ENCODE measurements at places on chromosomes 7 and 10.
A peak's percentile ranks its signal among the peaks of the same experiment; 100 is the strongest.

DNA sequence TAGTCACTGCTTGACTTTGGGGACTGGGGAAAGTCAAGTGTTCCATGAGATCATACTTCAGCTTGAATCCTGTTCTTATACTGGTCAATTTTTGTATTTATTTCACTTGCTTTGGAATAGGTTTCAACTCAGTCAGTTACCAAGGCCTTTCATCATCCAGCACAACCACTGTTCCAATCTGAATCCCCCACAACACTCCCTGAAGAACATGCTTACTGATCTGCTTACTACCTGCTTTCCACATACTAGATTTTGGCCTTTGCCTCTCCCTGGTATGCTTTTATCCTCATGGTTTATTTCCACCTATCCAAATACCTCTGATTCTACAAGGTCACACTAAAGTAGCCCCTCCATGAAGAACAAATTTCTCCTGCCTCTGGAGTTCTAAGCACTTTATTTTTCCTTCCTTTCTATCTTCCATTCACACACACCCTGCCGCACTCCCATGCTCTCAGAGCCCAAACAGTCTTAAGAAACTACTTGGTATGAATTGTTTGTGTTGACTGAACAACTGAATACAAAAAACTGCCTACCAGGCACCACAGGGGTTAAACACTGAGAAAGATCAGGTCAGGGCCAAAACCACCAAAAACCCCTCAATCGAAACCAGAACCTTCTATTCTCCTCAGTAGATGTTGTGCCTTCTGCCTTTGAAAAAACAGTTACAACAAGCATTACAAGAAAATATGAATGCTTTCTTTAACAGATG is 178.1 kb downstream of the AVL9 start:
- no peak for DNase-seq

- DNase-seq, result no peak
Observed at GRCh38 chr10:12639996-12640944, 290.9 kb downstream of the CAMK1D start.

- DNase-seq, result no peak
Observed at GRCh38 chr10:26810435-26811026, 50.2 kb downstream of the ABI1 start.

DNA sequence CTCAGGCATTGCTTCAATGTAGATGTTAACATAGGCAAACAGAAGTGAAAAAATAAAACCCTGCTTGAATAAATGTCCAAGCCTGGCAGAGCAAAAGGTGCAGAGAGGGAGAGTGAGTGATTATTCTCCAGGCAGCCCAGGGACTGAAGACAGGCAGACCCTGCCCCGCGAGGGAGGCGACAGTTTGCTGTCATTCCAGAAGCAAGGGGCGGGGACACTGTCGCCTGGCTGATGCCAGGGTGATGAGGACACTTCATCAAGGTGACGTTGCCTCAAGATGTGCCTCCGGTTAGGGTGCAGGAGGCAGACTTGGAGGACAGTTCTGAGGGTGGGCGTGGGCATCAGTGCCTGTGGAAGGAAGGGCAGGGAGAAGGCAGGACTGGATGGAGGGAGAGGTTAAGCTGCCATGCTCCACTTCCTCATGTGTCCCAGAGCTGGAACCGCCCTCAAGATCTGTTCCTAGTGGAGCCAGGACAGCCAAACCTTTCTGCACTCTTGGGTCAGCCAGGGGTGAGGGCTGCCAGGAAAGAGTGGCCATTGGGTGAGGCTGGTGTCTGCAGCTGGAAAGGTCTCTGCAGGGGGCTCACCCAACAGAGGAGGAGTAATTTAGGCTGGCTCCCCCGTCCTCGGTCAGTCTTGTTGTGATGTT is 560.5 kb upstream of the MKI67 start:
- DNase-seq, result no peak

- no peak for DNase-seq
Observed at GRCh38 chr10:92203919-92204623, 86.8 kb downstream of the CPEB3 start.

DNA sequence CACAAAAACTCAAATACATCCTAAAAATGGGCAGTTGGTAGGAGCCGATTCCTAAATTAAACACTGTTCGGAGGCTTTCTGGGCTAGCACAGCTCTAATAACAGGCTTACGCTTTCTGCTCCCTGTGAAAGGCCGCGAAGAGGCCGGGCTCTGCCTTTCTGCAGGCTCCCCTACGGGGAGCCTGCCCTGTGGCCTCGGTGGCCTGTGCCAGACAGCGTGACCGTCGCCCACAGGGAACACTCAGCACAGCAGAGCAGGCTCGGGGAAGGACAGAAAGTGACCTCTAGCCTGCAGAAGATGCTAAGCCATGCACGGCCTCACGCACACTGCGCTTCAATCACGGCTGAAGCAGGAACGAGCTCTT is 64.2 kb downstream of the DIP2C start:
- no peak for DNase-seq

DNA sequence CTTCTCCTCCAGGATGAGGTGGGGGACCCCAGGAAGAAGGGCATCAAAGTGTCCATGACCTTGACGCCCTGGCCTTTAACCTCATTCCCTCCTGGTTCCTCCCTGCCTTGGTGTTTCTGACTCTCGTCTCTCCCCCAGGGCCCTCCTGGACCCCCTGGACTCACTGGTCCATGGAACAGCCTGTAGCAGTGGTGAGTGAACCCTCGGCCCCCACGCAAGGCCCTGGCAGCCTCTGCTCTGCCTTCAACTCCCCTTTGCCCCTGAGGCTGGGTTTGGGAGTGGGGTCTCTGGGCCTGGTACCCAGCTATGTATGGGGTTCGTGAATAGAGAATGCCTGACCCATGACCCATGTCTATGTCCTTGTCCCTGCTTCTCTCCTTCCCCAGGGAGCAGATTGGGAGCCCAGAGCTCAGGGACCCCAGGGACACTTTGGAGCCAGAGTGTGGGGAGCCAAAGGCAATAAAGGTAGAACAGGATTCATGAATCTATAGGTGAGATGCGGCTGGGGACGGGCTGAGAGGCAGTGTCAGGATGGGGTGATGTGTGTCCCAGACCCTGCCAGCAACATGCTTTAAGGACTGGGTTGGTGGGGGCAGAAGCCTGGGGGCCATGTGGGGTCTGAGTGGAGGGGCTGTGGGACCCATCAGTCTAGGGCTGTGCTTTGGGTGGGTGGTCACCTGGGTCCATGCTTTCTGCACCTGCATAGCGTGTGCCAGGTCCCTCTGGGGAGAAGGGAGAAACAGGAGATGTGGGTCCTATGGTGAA is 18.4 kb upstream of the VOPP1 start:
- DNase-seq, result no peak

GRCh38 chr10:121338206-121338980 is 259.9 kb downstream of the FGFR2 start:
- DNase-seq, result no peak

GRCh38 chr10:64952042-64952441 is 1430.8 kb downstream of the REEP3 start:
- DNase-seq, result no peak

GRCh38 chr10:7354330-7355047 is 56.3 kb downstream of the SFMBT2 start:
- no peak for DNase-seq

DNA sequence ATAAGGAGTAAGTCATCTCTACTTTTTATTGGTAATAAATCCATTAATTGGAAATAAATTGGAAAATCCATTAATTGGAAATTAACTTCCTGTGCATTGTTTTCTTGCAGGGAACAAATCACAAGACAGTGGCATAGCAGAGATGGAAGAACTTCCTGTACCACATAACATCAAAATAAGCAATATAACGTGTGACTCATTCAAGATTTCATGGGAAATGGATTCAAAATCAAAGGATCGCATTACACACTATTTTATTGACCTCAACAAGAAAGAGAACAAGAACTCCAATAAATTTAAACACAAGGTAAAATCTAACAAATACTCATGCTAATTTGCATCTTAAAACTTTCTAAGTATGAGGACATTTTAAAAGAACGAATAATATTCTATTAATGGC is 57.8 kb downstream of the PHYHIPL start:
- no peak for DNase-seq

- DNase-seq, result no peak
Observed at GRCh38 chr7:4906682-4907081, 23.2 kb upstream of the RADIL start.

DNA sequence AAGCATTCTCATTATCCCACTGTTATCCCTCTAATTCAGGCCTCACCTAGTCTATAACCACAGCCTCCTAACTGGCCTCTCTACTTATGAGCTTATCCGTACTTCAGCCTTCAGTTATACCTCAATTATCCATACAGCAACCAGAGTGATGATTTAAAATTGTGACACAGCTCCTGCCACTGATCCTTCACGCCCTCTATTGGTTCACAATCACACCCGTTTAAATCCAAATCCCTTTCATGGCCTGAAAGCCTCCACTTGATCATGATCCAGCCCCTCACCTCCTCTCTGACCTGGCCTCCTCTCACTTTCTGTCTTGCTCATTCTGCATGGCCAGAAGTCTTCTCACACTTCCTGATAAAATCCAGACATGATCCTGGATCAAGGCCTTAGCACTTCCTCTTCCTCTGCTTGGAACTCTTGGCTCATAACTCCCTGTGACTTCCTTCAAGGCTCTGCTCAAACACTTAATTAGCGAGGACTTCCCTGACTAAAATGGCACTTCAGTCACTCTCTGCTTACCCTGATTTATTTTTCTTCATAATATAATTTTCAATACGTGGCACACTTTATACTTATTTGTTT is 19.0 kb upstream of the TMEM26 start:
- no peak for DNase-seq

DNA sequence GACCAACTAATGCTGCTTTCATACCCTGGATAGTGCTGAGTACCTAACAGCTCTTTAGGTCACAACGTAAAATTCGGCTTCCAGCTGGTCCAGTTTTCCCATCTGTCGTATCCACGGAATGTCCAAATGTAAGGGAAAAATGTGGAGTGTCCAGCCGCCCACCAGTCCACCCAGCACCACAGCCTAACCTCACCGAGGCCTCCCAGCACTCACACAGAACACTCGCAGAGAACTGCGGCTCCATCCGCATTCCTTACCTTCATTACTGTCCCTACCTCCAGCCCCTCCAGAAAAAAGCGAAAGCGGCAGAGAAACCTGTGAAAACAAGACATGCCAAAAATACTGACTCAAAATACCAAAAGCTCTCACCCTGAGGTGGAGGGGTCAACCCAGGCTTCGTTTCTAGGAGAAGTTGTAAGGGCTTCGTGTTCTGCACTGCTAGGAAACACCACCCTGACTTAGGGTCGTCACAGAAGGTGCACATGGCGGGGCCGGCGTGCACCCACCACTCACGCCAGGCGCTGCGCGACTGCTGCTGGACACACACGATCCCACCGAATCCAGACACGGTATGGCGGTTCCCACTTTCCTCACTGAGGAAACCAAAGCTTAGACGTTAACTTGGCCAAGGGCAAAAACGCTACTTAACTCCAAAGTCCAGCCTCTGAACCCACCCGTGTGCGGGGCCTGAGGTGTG is 73.9 kb downstream of the AMZ1 start:
- DNase-seq, result no peak

DNA sequence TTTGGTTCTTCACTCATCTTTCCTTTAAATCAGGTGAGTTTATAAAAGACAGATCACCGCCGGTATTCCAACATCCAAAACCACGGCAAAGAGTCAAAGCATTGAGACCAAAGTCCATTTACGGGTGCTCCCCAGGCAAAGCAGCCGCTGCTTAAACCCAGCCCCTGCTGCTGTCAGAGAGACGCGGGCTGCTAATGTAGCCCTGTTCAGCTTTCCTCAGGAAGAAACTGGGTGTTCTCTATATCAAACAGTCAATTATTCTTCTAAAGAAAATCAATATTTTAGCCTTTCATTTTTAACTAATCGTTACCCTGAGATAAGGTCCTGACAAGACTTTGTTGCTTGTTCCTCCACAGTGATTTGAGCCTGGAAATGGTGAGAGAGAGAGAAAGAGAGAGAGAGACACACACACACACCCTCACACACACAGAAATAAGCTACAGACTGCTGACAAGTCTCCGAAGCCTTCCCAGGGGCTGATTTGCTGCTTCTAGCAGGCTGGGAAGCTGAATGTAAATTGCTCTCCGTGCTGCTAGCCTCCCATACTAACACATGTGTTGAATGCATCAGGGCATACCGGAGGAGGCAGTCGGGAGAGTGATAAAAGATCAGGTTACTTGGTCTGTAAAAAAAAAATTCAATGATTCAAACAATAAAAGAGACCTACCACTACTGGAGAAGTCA is 183.0 kb upstream of the ANK3 start:
- peak; percentile 8 for DNase-seq

GRCh38 chr7:73515178-73515577 is 6.9 kb downstream of the BAZ1B start:
- no peak for DNase-seq

DNA sequence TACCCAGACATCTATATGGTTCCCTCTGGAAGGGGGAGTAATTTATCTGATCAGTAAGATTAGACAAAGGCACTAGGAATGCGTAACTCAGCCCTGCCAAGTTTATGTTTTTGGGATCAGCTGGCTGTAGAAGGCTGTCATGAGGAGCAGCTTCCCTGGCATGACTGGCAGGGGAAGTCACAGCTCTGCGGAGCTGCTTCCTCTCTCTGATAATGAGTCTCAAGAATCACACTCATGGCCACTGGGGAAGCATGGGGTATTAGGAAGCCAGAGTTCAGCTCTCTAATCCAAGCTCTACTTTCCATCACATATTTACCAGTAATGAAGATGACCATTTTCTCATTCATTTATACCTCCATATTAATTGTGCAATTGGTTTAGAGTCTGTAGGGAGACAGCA is 758.9 kb downstream of the GRM8 start:
- DNase-seq, result no peak

DNA sequence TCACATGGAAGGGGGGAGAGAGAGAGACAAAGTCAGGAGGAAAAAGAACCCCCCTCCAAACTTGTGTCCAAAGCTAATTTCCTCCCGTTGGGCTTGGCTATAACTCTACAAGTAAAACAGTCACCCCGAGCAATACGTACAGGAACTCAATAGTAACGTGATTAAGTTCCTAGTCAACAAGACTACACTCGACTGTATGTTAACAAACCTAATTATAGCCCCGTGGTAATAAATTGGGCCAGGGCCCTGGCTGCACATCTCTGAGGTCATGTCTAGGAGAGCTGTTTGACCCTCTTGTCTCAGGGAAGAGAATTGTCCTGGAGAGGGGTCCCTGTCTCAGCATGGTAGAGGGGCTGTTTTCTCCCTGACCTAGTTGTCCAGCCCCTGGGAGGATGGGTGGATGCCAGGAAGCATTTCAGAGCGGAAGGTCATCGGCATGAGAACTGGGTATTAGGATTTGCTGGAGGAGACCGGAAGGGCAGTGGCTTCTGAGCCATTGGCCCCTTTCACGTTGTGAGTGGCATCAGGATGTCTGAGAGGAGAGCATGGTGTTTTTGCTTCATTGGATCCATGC is 60.2 kb upstream of the COMTD1 start:
- DNase-seq, result no peak

DNA sequence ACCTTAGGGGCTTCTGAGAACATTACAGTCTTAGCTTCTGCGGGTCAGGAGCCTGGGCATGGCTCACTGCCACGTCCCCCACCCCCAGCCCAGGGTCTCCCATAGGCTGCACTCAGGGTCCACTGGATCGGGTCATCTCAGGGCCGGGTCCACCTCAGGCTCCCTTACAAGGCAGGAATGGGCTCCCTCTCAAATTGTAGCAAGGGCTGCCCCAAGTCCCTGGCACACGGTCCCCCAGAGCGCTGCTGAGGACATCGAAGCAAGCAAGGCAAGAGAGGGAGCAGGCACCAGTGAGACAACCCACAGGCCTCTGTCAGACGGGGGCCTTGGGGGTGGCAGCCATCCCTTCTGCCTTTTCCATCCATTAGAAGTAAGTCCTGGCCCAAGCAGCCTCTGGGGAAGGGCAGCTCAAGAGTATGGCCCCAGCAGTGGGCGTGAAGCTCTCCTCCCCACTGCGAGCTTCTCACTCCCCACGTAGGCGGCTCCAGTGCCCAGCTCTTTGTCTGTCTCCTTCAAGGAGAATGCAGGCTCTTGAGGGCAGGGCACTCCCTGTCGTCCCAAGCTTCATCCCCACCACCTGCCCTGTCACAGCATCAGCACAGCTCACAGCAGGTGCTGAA is 18.0 kb upstream of the RET start:
- no peak for DNase-seq
